Left cardiac atrium (tissue), 4 donors: ENCODE measurements at places on chromosomes 1 and 21.

- DNase-seq: no peak
These were observed 2.2 kb downstream of the CSF1 start for GRCh38 chr1:109912873-109913272.

DNA sequence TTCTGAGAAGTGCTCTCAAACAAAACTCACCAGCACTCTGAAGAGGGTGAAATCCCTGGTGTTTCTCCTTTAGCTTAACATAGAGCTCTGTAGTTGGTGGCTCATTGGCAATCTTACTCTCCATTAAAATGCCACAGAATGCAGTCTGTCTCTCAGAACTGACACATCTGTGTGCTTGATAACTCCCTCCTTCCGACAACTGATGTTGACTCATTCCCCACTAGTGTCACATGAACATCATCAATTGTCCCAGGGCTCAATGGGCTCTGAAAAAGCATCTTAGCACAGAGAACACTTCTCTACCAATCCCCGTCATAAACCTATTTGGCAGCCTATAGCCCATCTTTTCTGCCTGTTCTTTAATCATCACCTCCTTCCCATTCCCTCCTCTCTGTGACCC is 133.2 kb upstream of the ZC3H11B start:
- no peak for DNase-seq

- DNase-seq: no peak
These were observed 286.1 kb downstream of the DPYD start for GRCh38 chr1:97634758-97635157.

DNA sequence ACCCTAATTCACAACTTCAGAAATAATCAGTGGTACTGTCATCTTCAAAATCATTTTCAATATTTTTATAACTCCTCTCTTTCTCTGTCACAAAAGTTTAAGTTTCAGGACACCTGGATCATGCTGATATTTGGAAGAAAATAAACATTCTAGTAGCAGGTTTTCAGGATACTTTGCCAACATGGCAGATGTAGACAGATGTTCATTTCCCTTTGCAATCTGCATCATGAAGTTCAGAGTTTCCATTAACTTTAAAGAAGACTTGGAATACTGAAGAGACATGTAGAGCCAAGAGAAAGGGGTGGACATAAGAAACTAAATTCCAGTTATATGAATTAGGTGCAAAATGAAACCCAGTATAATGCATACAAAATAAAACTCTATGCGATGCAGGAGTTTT is 218.1 kb downstream of the USH2A start:
- DNase-seq: no peak

- DNase-seq: no peak
These were observed 50.3 kb upstream of the CTPS1 start for GRCh38 chr1:40929155-40929554.

DNA sequence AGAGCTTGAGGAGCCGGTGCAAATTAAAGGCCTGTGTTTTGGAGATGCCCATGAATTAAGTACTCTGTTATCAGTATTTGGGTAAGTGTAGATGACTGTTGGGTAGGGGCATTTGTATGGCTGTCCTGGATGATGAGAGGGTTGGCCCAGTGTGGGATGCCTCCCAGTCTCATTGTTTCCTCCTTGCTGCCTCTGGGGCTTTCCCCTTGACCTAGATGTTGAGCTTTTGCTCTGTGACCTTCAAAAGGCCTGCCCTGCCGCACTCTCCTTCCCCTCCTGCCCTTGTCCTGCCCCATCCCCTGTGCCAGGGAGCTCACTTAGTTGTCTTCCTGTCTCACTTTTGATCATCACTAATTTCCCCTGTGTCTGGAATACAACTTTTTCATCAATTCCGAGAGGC is 10.0 kb downstream of the GALNT2 start:
- no peak for DNase-seq
